HCT116 (cell line): ENCODE measurements at places on chromosomes 2 and 18. TPM values are rescaled to one million over a fixed set of nuclear protein-coding genes. Genes with fewer than 3 reads are reported as not detected.

GRCh38 chr2:192513575-192513974 is 318.8 kb upstream of the TMEFF2 start:
- DNase-seq = no peak

GRCh38 chr2:111209045-111209514 is 88.4 kb downstream of the BCL2L11 start:
- DNase-seq = no peak

DNA sequence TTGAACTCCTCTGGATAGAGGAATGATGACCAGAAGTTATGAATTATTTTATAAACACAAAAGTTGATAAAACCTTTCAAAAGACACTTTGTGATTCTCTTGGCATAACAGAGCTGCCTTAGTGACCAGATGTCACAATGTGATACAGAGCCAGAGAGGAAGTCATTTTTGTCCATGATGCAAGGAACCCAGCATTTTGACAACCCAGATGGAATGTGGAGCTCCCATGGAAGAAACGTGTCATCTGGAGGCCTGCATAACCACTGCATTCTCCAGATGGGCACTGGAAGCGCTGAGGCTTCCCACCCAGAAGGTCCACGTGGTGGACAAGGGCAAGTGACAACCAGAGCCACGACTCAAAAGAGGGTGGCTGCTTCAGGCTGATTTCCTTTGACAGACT is 30.1 kb downstream of the HRH4 start:
- no peak for DNase-seq

- no peak for DNase-seq
These were observed 79.2 kb downstream of the SLC25A12 start for GRCh38 chr2:171814883-171815282.

Gene UGT1A6
- total RNA-seq = not detected

Gene LRATD1
- total RNA-seq = 0.07 TPM

Gene MOGAT1
- 0.22 TPM for total RNA-seq
